SK-N-DZ (cell line): ENCODE measurements at places on chromosomes 4 and X.

- no peak for DNase-seq
Measured at GRCh38 chr4:52841682-52842456, 20.2 kb upstream of the RASL11B start.

- no peak for DNase-seq
Measured at GRCh38 chr4:138409670-138410069, 167.5 kb upstream of the SLC7A11 start.

DNA sequence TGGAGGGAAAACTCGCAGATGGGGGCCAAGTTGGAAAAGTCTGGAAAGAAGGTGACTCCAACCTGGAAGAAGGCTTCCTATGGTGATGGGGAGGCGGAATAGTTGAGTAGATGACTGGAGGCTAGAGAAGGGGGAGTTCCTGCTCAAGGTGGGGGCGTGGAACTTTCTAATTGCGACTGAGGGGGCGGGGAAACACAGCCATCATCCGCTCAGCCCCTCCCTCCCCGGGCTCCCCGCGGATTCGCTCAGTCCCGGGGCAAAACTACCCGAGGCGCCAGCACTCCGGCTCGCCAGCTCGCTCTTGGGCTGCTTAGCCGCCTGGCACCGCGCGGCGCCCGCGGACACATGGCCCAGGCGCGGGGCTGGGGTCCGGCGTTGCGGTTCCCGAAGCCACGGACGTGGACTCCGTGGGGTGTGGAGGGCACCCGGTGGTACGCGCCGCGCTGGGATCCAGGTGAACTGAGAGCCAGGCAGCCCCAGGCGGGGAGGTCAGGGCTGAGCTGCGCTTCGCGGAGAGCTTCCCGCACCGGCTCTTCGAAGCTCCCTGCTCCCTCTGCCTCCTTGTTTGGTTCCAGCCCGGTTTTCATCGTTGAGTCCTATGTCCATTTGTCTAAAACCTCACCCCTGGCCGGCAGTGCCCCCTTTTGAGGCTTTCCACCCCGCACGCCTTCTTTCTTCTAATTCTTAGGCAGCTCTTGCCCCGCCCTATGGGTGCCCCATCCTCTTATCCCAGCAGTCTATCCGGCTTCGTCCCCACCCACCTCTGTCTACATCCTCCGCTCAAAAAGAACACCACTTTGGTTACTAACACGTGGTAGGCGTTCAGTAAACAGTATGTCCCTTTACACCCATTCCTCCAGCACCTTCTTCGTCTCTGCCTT lies 38.9 kb downstream of the STARD8 start:
- no peak for DNase-seq

- DNase-seq = no peak
Measured at GRCh38 chr4:186240848-186241491, 13.7 kb downstream of the KLKB1 start.

GRCh38 chrX:134971926-134972325 lies 18.9 kb upstream of the SMIM10 start:
- no peak for DNase-seq

GRCh38 chrX:118519411-118520215 lies 24.0 kb downstream of the DOCK11 start:
- DNase-seq = no peak

DNA sequence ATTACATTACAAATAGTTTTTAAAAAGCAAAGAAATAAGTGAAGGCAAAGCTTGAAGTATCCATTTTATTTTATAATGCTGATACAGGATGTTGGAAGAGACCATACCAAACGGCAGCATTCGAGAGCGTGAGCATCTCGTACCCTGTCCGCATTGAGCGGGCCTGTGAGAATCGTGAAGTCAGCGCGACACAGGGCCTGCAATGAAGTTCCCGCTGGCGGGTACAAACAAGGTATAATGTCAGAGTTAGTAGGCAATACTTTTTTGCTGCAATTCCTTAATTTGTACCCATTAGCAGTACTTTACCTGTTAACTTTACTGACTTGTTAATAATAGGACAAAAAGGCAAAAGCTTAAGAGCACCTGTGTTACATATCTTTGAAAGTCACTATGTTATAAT lies 19.0 kb downstream of the HNRNPD start:
- no peak for DNase-seq
